A172 (cell line): ENCODE measurements at places on chromosomes 13 and 19. TPM values are rescaled to one million over a fixed set of nuclear protein-coding genes. Genes with fewer than 3 reads are reported as not detected.
A peak's percentile ranks its signal among the peaks of the same experiment; 100 is the strongest.

ATP8A2 gene
- total RNA-seq: 1.1 and 1.2 TPM in 2 replicates

DNA sequence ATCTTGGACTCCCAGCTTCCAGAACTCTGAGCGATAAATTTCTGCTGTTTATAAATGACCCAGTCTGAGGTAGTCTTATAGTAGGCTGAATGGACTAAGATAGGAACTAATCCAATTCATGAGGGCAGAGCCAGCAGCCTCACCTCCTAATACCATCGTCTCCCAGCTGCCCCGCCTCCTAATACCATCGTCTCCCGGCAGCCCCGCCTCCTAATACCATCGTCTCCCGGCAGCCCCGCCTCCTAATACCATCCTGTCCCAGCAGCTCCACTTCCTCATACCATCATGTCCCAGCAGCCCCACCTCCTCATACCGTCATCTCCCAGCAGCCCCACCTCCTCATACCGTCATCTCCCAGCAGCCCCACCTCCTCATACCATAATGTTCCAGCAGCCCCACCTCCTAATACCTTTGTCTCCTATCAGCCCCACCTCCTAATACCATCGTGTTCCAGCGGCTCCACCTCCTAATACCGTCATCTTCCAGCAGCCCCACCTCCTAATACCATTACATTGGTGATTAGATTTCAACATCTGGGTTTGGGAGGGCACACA, 2.4 kb upstream of the ARGLU1 start:
- DNase-seq: peak; percentile 79

DNA sequence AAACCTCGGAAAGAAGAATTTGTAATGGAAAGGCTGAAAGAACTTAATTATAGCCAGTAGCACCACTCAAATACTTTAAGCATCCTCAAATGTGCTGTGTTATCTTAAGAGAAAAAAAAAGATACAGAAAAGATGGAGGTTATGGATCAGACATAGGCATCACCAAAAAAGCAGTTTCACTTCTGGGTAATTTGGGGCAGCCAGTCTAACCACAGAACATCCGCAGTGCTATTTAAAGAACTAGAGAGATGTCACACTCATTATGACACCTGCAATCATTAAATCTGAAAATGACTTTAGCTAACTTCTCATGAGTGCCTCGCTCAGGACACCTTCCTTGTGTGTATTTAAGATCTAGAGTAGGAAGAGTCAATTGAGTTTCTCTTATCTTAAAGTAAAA, 211.8 kb downstream of the RBM26 start:
- DNase-seq: no peak

GRCh38 chr19:38317104-38317612, 1.4 kb upstream of the YIF1B start:
- no peak for DNase-seq

GRCh38 chr13:27269114-27269665, 1.4 kb upstream of the RASL11A start:
- no peak for DNase-seq

ZGLP1 gene
- total RNA-seq: 1.3 and 1.5 TPM in 2 replicates

MIA gene
- total RNA-seq: not detected in 2 replicates

GRCh38 chr19:18860725-18861124, 29.0 kb downstream of the UPF1 start:
- DNase-seq: no peak

- no peak for DNase-seq
These were observed 2.1 kb upstream of the FGF9 start for GRCh38 chr13:21668732-21669275.

DNA sequence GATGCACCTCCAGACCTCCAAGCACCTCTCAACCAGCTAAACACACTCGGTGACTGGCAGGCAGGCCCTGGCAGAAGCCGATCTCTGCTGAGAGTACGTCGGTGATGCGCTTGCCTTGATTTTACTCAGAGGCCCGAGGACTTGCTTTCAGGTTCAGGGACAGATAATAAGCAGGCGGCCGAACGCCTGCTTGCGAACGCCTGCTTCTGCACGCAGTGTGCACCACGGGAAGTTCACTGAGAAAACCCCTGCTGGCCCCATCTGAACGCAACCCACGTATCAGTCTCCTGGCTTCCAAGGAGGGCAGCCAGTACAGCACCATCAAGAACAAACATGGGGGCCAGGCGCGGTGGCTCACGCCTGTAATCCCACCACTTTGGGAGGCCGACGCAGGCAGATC, 108.0 kb downstream of the STK24 start:
- no peak for DNase-seq

CLDN10 gene
- total RNA-seq: not detected in 2 replicates

DNA sequence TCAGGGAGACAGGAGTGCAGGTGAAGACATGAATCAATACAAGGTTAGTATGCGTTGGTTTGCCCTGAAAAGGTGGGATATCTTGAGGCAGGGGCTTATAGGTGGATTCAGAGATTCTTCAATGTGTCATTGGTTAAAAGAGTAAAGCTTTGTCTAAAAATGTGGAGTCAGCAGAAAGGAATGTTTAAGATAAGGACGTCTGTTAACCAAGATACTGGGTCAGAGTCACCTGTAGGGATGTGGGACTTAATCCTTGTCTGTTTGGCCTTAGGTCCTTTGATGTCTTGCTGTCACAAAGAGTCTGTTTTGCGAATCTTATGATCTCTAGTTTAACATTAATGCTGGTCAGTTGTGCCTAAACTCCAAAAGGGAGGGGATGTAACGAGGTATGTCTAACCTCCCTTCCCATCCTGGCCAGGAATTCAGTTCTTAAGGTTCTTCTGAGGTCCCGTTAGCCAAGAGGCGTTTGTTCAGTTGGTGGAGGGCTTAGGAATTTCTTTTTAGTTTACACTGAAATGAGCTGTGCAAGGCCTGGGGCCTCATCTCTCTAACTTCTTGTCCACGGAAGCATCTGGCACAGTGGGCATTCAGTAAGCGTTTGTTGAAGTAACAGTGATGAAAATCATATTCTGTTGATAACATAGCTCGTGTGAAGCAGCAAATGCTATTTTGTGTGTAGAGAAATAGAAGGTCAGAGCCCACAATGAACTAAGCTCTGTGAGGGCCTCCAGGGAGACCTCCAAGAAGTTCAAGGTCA, 96.2 kb upstream of the RNF113B start:
- peak; percentile 14 for DNase-seq

GRCh38 chr13:111202156-111202621, 87.1 kb downstream of the ARHGEF7 start:
- no peak for DNase-seq
